CD4-positive, alpha-beta T cell treated with Interleukin-10 for 1 hour (primary cell): ENCODE measurements at places on chromosomes 7 and 10.
A peak's percentile ranks its signal among the peaks of the same experiment; 100 is the strongest.

- DNase-seq = no peak
These were observed 61.7 kb downstream of the AUTS2 start for GRCh38 chr7:69659983-69660382.

GRCh38 chr7:12569673-12570072 is 847 bp upstream of the SCIN start:
- no peak for DNase-seq

- DNase-seq = no peak
These were observed 3.0 kb upstream of the SKIDA1 start for GRCh38 chr10:21528236-21529031.

GRCh38 chr7:99116144-99116543 is 27.8 kb downstream of the SMURF1 start:
- no peak for DNase-seq

DNA sequence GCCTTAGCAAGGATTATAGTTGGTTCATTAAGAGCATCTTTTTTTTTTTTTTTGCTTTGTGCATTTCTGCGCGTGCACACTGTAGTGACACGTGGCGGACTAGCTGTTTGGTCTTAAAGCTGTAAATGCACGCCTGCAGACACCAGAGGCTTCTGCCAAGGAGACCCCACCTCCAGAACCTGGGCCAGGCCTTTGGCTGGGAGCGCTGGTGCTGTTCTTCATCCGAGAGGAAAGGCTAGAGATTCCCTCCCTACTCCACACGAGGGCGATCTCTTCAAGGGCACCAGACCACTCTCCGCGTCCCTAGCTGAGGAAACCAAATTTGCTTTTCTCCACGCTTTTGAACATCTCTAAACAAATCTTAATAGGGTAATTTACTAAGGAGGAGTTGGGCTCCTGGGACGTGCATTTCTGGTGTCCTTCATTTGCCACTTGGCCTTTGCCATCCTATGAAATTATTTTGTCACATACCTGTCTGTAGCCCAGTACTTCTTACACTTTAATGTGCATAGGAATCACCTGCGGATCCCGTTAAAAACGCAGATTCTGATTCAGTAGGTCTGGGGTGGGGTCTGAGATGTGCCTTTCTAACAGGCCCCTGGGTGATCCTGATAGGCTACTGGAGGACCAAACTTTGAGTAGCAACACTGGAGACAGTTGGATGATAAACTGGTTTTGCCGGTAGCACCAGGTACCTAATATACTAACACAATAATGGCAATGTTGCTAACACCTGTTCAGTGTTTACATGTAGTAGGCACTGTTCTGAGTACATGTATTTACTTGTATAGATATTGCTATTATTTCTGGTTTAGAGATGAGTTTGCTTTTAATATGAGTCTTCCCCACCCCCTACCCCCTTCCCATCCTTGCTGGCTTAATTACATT is 1.3 kb upstream of the SLC26A5 start:
- peak; percentile 30 for DNase-seq

GRCh38 chr10:128268015-128268722 is 141.9 kb upstream of the MKI67 start:
- no peak for DNase-seq

GRCh38 chr10:88042160-88043100 is 179.0 kb downstream of the PTEN start:
- no peak for DNase-seq

DNA sequence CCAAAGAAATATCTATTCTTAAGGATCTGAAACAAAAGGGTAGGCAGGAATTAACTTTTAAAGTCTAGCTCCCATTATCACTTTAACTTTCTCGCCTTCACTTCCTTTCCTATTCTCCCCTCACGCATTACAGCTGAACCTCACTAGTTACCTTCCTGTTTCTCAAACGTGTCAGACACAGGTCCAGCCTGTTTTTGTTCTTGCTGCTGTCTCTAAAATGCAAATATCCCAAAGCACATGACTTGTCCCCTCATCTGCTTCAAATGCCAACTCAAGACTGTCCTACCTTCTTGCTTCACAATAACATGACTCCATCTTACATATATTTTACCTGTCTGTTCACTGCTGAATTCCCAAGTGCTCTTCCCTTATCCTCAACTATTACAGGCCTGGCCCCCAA is 17.6 kb downstream of the ZDHHC6 start:
- DNase-seq = no peak

DNA sequence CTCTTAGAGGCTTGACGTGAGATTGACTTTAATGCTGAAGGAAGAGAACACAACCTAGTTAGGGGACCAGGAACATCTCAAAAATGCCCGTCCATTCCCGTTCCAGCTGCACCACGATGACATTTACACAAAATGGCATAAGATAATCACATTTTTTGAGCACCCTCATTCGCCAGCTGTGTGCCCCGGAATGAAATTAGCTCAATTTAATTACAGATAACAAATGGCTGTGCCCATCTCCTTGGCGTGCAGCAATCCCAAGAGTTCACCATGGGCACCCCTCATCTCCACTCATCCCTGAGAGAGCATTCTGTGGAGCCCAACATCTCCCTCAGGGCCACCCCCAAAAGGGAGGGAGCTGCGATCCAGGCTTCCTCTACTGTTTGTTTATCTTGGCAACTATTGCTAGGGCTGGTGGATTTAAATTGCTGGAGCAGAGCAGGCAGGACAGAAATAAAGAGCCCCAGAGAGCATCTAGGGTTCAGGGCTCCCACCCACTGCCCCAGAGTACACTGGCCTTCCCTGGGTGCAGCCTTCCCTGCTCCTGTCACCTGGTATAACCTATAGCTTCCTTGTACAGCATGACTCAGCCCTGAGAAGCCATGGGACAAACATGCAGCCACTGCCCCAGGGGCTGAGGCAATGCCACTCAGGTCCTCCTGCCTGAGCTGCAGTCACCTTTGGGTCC is 263.5 kb downstream of the ZEB1 start:
- no peak for DNase-seq

DNA sequence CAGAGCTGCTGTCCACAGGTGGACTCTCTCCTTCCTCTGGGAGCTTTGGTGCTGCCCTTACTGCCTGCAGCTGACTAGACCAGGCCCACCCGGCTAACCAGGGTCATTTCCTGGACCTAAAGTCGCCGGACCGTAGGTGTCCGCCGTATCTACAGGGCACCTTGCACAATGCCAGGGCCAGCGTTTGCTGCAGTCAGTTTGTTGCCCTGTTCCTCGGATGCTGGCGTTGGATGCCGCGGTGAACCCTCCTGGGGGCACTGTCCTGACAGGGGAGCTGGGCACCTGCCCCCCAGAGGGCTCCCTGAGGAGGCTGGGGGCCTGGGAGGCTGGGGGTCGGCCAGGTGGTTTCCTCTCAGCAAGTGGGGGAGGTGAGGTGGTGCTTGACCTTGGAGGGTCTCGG is 96.6 kb downstream of the UNCX start:
- DNase-seq = no peak

- no peak for DNase-seq
These were observed 42.5 kb downstream of the SIRT1 start for GRCh38 chr10:67926951-67927350.

GRCh38 chr10:31697271-31698180 is 231.1 kb downstream of the ARHGAP12 start:
- no peak for DNase-seq

- no peak for DNase-seq
These were observed 819 bp upstream of the TRIM4 start for GRCh38 chr7:99920149-99920548.

DNA sequence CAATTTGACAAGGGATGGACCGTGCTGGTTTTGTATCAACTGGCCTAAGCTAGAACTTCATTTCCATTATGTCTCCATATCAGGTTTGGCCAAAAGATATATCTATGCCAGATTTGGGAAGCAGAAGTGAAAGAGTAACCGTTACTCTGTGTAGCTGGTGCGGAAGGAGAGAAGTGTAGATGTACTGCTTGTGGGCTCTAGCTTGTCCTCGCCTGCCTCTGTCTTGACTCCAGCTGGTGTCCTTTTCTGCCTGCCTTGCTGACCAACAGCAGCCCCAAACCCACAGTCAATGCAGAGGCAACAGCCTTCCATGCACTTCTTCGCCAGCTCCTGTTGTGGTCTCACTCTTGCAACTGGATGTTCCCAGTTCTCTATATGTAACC is 128.5 kb downstream of the KIF20B start:
- DNase-seq = no peak

GRCh38 chr7:114979803-114980507 is 58.1 kb downstream of the MDFIC start:
- no peak for DNase-seq

DNA sequence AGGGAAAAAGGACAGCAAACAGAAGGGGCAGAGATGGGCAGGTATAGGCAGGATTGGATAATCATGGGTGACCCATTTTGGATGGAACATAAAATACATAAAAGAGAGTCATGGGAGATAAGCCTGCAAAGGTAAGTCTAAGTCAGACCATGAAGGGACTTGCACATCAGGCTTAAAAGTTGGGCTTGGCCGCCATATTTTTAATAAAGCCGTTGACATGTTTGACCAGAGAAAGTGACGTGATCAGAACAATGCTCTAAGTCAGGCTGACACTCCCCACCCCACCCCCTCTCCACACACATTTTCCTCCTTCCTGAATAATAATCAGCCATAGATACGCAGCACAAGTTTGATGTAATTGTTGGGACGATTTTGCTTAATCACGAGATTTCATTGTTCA is 54.0 kb downstream of the MRPL32 start:
- DNase-seq = no peak

GRCh38 chr10:33274096-33274785 is 60.2 kb downstream of the NRP1 start:
- DNase-seq = no peak

- DNase-seq = peak; percentile 73
These were observed 1.6 kb downstream of the NCOA4 start for GRCh38 chr10:46028584-46029460.

DNA sequence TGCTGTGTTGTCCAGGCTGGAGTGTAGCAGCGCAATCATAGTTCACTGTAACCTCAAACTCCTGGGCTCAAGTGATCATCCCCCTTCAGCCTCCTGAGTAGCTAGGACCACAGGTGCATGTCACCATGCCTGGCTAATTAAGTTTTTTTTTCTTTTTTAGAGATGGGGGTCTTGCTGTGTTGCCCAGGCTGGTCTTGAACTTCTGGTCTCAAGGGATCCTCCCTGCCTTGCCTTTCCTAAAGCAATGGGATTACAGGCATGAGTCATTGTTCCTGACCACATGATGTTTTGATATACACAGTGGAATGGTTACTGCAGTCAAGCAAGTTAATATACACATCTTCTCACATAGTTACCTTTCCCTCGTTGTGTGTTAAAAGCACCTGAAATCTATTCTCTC is 140.3 kb downstream of the GPR85 start:
- DNase-seq = no peak

- no peak for DNase-seq
These were observed 10.7 kb downstream of the SPAM1 start for GRCh38 chr7:123935436-123936381.

GRCh38 chr10:48907730-48908129 is 31.9 kb downstream of the LRRC18 start:
- no peak for DNase-seq

DNA sequence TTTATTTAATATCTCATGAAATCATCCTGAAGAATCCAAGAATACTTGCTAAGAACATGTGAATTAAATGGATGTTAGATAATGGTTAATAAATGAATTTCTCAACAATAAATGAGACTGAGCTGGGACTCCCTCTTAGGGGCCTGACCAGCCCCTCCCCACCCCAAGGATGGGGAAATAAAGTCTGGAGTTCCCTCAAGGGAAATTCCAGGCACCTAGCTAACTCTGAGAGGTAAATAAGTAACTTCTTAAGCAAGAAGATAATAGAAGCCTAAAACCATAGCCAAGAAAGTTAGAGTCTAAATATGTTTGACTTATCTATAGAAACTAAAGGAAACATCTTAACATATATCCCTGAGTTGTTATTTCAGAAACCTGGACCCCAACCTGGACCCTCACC is 32.2 kb upstream of the PPP1R9A start:
- no peak for DNase-seq

DNA sequence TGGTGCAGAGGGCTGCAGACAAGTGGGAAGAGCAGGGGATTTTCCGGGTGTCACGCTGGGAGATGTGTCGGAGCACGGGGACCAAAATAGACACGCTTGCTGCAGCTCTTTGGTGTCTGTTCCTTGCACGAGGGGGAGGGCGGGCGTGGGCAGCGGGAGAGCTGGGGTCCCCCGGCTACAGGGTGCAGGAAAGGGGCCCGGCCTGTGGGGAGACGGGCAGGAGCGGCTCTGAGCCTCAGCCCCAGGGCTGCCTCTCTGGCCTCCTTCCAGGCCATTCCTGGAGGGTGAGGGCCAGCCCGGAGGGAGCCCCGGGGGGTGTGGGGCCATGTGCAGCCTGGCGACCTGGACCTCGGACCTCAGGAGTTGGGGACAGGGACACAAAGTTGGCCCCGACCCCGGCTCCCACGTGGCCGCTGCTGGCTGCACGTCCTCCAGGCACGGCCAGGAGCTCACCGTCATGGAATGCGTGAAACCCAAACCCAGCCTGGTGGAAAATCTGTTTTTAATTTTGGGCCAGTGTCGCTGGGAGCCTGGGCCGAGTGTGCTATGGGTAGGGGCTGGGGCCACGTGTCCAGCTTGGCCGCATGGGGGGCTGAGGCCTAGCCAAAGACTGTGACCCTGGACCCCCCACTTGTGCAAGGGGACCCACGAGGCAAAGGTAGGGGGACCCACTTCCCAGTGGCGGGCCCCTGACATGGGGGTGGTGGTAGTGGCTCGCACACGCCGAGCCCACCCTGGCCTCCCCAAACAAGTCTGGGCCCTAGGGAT is 6.6 kb downstream of the TTYH3 start:
- DNase-seq = no peak

DNA sequence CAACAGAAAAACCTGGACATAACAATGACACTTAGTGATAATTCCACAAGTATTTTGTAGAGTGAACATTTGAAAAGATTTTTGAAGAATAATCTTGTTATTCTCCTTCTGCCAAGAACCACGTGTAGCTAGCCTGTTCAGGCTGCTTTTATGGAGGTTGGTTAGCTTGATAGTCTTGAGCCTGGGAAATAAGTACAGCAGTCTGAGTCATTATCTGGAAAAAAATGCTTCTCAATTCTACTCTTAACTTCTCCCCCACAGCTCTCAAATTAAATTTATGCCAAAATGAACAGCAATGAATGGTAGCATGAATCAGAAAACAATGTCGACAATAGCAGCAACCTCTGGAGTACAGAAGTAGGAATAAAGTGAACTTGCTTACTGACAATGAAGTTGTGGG is 63.2 kb downstream of the GPR37 start:
- DNase-seq = no peak

DNA sequence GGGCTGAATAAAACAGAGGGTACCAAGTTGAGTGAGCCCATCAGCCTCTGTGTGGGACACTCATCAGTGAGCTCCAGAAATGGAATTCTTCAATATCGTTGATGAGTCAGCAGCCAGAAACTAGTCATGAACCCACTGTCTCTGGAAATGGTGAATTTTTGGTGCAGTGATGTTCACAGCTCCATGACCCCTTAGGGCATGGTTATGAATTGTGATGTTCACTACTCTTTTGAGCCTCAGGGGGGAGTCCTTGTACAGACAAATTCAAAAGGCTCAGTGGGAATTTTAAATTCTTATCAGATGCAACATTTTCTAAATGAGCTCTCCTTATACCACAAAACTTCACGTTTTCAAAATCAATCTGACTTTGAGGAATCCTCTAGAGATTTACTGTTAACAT is 335.7 kb downstream of the PHTF2 start:
- DNase-seq = no peak

GRCh38 chr10:1242975-1243374 is 186.8 kb downstream of the WDR37 start:
- DNase-seq = no peak
